HAP-1 (cell line): ENCODE measurements at places on chromosomes 16 and 17.

- DNase-seq, result no peak
These were observed 13.9 kb upstream of the CYTH1 start for GRCh38 chr17:78795861-78796516.

DNA sequence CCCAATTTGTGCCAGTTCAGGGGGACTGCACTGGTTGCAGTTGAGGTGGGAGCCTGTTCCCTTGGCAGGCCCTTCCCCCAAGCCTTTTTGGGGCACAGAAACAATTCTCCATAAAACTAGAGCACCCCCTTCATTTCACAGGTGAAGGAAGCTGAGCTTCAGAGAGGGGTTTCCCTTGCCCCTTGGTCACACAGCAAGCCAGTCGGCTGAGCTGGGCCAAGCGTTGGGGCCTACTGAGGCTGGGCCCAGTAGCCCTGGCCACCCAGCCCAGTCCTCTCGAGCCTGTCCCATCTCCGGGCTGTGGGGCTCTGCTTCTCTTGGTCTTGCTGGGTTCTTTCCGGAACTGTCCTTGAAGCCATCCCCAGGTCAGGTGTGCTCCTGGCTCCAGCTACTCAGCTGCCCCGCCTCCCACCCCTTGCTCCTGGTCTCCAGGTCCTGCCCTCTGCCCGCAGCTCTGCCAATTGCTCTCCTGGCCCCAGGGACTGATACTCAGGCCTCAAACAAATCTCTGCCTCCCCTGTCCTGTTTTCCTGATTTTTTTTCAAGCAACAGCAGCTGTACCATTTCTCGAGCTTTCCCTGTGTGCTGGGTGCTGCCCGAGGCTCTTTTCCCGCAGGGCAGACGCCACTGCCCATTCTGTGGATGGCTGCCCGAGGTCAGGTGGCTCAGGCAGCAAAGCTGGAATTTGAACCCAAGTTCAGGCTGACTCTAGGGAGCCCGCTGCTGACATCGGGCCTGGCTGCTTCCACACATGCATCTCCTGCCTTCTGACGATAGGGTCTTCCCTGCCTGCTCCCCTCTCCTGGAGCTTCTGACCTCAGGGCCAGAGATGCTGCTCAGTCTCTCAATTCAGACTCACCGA is 87.4 kb upstream of the NKD1 start:
- DNase-seq, result no peak

DNA sequence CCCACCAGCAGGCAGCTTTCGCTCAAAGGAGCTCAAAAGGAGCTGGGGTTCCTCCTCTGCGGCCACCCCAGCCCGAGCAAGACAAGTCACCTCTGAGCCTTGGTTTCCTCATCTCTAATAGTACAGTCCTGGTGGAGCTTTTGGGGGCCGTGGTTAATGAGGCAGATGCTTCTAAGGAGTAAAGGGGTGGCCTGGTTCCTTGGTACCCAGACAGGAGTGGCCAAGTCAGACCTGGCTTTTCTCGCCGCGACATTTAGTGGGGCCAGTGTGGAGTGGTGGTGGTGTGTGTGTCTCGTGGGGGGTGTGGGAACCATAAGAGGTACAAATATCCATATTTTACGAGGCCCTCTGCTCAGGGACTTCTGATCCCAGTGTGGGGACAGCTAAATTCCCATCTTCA is 6.7 kb downstream of the FOXF1 start:
- no peak for DNase-seq

GRCh38 chr16:12170103-12171040 is 193.8 kb downstream of the SNX29 start:
- no peak for DNase-seq

GRCh38 chr17:30696234-30696633 is 128.3 kb downstream of the CRLF3 start:
- DNase-seq, result no peak

GRCh38 chr17:72600934-72601333 is 480.1 kb downstream of the SOX9 start:
- DNase-seq, result no peak

DNA sequence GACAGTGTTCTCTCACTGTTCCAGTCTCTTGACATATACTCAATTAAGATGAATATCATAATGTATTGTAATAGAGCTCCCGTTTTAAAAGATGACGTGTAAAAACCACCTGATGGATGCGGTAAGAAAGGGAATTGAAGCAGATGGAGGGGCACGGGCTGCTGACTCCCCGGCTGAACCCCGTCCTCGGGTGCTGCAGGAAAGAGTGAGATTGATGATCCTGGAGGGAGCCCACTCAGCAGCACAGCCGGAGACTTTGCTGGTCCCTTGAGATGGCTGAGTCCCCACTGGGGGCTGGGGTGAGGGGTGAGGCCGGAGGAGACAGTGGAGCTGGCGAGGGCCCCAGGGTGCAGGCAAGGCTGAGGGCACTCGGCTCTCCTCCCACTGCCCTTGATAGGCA is 217.4 kb downstream of the RPTOR start:
- no peak for DNase-seq

GRCh38 chr17:80261159-80261894 is 675 bp downstream of the RNF213 start:
- peak; percentile 85 for DNase-seq

DNA sequence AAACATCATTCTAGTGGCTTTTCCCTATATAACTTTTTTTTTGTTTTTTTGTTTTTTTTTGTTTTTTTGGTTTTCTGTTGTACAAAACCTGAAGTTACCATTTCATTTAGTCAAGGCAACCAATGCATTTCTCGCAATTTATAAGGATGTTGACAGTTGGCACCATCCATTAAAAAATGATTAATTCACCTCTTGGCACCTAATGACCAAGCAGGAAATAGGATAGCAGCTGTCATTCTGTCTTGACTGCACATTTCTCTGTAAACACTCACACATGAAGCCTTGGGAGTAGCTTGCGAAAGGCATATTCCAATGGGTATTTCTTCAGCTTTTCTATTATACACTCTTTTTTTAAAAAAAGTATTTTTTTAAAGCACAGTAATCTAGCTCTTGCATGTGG is 77.5 kb downstream of the SYCE1L start:
- no peak for DNase-seq

DNA sequence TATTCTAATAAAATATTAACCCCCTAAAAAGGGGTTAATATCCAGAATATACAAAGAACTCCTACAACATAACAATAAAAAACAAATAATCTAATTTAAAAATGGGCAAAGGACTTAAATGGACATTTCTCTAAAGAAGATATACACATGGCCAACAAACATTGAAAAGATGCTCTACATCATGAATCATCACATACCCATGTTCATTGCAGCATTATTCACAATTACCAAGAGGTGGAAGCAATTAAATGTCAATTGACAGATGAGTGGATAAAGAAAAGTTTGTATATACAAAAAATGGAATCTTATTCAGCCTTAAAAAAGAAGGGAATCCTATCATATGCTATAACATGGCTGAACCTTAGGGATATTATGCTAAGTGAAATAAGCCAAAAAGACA is 36.8 kb downstream of the CPD start:
- DNase-seq, result no peak

- DNase-seq, result no peak
These were observed 37.9 kb downstream of the ELAC2 start for GRCh38 chr17:12979826-12980500.

DNA sequence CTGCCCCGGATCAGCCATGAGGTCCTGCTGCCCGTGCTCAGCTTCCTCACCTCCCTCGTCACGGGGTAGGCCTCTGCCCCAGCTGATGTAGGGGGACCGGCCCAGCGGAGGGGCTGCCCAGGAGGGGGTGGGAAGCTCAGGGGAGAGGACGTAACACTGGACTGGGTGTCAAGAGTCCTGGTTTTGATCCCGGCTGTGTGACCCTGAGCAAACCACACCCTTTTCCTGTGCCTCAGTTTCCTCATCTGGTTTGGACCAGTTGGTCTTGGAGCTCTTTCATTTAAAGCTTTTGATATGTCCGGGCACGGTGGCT is 6.6 kb downstream of the WDR81 start:
- DNase-seq, result no peak

GRCh38 chr17:4709794-4710692 is at the start of gene ARRB2:
Gene ARRB2 (plus strand): TSS chr17:4710632. CDS start chr17:4710722, 90 bp downstream.
- DNase-seq, result peak; percentile 95

DNA sequence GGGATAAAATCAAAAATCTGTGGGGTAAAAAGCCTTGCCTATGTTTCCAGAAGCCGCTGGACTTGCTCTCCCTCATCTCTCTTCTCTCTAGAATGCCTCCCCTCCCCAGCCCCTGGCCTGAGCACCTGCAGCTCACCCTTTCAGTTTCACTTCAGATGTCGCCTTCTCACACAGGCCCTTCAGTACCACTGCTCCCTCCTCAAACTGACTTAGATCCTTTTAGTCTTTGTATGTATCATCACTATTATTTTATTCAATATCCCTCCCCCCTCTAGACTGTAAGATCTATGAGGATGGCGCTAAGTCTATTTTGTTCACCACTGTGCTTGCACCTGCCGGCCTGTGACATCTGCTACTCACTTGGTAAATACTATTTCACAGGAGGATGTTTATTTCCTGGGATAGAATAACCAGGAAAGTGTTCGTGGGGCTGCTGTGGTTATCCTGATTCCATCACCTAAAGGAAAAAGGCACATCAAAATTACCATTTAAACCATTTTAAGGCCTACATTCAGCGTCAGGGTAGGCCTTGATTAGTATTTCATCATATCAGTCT is 122.3 kb downstream of the MRTFB start:
- no peak for DNase-seq

DNA sequence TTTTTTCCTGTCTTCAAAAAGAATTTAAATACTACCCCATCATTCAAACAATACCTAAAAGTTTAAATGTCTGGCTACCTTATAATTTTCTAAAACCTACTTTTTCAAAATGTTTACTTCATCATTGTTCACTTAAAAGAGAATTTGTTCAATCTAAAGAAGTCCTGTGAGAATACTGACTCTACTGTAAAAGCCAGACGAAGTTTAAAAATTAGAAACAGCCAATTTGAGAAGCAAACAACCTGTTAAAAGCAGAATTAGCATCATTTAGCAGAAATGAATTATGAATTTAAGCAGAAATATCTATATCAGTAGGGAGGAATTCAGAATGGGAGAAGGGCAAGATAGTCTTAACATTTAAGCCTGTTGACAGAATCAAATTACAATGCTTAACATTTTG is 2.1 kb downstream of the SKA2 start:
- no peak for DNase-seq

DNA sequence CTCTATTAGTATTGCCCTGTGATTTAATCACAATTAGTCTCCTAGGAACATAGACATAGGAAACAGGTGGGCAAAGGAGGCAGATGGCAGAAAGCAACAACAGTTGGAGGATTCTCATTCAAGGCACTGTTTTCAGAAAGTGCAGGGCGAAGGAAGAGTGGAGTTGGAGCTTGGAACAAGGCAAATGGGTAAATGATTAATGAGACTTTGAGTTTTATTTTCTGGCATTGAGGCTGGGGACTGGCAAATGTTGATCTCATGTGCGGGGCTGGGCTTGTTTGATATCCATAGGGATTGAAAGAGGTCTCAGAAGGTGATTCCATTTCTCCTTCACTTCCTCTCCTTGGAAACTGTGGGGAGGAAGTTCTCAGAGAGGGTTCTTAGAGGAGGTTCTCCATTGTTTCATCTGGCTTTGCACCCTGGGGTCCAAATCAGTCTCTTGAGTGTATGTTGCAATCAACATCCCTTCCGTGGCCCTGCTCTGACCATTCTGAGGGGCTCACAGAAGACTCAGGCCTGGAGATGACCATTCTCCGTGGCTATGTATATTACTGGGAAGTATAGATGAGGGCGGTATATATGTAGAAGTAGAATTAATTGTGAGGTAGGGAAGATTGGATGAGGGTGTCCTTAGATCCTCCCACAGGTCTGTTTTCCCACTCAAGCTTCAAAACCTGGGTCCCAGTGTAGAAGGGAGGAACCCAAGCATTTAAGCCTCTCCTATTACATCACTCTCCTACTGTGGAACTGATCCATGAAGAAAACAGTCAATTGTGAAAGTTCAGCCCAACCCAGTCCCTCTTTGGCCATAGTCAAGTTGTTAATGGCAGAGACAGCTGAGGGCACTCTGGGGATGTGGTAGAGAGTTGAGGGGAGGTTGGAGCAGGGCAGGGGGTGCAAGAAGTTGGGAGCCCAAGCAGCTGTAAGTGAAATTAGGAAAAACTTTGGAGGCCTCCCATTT is 36.5 kb upstream of the SRSF1 start:
- DNase-seq, result no peak

DNA sequence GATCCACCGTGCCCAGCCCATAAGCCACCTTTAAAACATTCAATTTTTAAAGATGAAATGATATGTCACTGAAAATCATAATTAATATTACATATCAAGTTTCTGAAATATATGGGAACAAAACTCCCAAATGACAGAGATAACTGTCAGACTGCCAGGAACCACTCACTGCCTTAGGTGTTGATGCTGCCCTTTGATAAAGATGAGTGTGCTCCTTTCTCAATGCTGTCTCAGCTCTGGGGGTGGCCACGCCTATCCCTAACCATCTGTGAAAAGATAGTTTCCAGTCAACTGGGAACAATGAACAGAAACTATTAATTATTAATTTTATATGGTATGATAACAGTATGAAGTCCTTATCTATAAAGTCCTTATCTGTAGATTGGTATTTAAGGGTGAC is 177.7 kb downstream of the MYO1D start:
- no peak for DNase-seq

DNA sequence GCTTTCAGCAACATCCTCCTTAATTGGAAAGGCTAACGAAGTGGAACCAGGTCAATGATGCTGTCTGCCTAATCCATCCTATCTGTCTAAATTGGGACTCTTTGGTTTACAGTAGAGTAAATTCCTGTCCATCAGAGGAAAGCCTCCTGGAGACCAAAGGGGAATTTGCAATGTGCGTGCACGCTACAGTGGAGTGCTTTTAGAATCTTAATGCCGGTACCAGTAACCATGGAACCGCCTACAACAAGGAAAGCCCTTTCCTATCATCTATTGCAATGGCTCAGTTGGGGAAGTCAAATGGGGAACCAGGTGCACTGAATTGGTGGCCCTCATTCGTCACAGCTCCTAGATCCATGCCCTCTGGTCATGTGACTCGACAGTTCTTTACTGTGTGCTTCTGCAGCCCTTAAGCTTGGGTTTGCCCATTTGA is 110.1 kb downstream of the XYLT1 start:
- no peak for DNase-seq

GRCh38 chr16:56763291-56763916 is 33.5 kb downstream of the NUP93 start:
- no peak for DNase-seq

GRCh38 chr16:66093191-66093590 is 273.3 kb upstream of the CDH5 start:
- no peak for DNase-seq

- no peak for DNase-seq
These were observed 182 bp downstream of the RPL26 start for GRCh38 chr17:8382880-8383142.

DNA sequence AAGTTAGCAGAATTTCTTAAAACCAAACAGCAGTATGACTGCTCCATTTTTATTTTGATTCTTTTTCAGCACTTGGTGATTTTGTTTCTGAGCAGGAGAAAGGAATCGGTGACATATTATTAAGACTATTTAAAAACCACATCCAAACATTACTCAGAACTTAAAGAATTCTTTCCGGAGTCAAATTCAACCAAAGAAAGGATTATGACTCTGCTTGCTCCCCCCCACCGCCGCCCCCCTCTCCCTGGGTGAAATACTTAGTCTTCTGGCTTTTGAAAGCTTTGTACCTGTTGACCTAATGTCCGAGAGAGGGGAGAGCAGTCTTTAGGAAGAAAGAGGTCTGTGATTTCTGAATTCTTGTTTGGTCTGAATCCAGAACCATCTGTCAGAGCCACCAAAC is 17.9 kb upstream of the COL1A1 start:
- DNase-seq, result no peak
